ENCODE measurements at places on chromosomes 4 and X. TPM values are rescaled to one million over a fixed set of nuclear protein-coding genes. Genes with fewer than 3 reads are reported as not detected.
A peak's percentile ranks its signal among the peaks of the same experiment; 100 is the strongest.

The USP51 gene
- 0.39 TPM for total RNA-seq

The JAKMIP1 gene
- not detected for total RNA-seq

The FAM133A gene
- not detected for total RNA-seq

The CT45A10 gene
- total RNA-seq, result not detected

DNA sequence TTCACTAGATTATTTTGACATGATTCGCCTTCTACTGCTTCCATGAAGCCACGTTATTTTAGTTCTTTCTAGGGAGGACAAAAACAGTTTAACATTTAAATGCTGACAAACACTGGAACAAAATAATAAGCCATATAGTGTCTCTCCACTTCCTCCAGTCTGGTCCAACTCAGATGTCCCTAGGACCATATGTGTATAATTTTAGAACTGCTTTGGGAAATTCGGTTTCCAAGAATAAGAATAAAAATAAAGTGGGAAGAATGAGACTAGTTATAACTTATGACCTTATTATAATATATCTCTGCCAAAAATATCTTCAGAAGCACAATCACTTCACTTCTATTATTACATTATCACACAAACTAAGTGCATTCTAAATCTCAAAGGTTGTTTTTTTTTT, 164.4 kb upstream of the POF1B start:
- no peak for DNase-seq

GRCh38 chrX:138011468-138011867, 445.5 kb downstream of the ZIC3 start:
- DNase-seq, result no peak

DNA sequence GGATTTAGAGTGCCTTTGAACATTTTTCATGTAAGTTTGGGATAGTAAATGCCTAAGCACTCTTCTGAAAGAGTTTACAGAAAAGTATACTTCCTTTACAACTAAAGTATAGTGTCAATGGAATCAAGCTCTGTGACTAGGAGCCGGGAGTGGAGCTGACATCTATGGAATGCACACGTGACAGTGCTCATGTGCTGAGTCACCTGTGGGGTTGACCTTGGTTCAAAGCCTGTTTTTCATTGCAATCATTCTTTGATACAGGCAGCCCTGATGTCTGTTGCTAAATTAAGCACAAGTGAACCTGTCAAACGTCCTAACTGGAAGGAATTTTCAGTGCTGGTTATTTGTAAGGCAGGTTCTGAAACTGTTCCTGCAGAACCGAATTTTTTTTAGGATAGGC, 82.5 kb downstream of the GPAT3 start:
- peak; percentile 70 for DNase-seq

The MMRN1 gene
- total RNA-seq, result 3,426 TPM

The KLHL4 gene
- total RNA-seq, result 157 TPM

DNA sequence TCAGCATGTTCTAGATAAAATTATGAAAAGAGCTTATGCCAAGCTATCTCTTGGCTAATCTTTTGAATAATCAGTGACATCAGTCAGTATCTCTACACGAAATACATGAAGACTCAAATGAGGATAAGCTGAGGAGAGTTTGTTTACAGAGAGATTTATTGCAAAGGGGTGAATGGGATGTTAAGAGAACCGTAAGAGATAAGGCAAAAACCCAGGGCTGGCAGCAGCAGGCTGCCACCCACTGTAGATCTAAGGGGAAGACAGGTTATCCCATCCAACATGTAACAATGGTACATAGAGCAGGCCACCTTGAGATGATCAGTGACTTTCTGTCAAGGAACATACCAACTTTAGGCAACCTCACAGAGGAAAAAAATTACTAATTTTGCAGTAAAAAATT, 432.1 kb upstream of the NR3C2 start:
- DNase-seq, result no peak

DNA sequence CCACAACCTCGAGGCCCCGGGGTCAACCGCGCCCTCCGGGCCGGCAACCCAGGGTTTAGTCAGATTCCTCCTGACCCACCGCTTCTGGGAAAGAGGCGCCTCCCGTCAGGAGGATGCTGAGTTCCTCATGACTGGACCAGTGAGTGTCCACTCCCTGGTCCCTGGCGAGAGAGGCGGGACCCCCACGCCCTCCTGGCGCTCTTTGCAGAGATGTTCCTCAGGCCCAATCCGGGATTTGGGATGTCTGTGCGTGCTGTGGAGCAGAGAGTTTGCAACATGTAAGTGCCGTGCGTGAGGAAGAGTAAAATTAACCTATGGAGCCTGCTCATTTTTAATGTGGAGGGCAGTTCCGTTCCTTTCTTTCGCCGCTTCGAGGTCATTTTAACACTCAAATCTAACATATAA, 824 bp upstream of the UGDH start:
- DNase-seq, result no peak

The HUWE1 gene
- total RNA-seq, result 65.9 TPM

Measured in dermis microvascular lymphatic vessel endothelial cell (primary cell).